Hepatocyte (in vitro differentiated cells): ENCODE measurements at places on chromosomes 12 and 14.

DNA sequence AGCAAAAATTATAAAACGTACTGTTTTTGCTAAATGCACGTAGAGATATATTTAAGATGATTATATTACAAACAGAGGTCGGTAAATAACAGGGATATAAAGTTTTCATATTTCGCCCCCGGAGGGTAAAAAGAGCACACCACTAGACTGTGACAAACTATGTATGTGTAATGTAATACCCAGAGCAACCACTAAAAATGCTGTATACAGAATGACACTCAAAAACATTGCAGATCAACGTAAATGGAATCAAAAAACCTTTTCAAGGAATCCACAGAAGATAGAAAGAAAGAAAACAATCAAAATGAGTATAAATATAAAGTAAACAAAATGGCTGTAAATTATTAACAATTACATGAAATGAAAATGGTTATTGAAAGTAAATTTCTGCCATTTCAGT is 37.6 kb upstream of the PRB4 start:
- H3K27me3 ChIP-seq = no peaks in the 10 kb centered on the region
- H3K4me3 ChIP-seq = no peak overlapping the region
- DNase-seq = no peak
- peaks cover 3% of the 10 kb centered on the region for H3K4me1 ChIP-seq

DNA sequence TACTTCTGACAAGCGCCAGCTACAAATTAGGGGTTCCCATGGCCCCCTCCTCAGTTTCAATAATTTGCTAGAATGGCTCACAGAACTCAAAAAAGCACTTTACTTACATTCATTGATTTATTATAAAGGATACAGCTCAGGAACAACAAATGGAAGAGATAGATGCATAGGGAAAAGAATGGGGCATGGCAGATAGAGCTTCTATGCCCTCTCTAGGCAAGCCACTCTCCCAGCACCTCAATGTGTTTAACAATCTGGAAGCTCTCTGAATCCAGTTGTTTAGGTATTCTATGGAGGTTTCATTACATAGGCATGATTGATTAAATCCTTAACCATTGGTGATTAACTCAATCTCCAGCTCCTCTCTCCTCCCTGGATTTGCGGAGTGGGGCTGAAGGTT is 184.5 kb upstream of the DAAM1 start:
- no peak overlapping the region for H3K4me3 ChIP-seq
- no peak overlapping the region for H3K27ac ChIP-seq
- no peaks in the 10 kb centered on the region for H3K36me3 ChIP-seq
- no peaks in the 10 kb centered on the region for H3K4me1 ChIP-seq

DNA sequence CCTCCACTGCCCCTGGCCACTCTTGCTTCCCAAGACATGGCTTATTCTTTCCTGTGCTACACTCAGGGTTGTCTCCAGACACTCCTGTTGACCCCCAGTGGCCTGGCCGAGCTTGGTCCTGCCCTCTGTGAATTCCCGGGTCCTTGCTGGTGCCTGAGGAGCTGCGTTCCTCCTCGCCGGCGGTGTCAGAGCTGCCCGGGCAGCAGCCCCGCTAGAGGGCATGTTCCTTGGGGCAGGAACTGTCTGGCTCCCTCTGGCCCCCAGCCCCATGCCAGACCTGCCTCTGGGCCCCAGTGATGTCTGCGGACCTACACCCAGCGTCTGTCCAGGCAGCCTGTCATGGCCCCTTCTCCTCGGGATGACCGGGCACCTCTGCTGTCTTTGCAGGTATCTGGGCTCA is 68.4 kb downstream of the AACS start:
- no peak for DNase-seq
- H3K4me1 ChIP-seq = no peaks in the 10 kb centered on the region
- no peaks in the 10 kb centered on the region for H3K36me3 ChIP-seq

DNA sequence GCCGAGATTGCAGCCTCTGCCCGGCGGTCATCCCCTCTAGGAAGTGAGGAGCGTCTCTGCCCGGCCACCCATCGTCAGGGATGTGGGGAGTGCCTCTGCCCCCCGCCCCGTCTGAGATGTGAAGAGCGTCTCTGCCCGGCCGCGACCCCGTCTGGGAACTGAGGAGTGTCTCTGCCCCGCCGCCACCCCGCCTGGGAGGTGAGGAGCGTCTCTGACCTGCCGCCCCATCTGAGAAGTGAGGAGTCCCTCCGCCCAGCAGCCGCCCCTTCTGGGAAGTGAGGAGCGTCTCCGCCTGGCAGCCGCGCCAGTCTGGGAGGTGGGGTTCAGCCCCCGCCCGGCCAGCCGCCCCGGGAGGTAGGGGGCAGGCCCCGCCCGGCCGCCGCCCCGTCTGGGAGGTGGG is 544.0 kb downstream of the CCER1 start:
- H3K27me3 ChIP-seq = no peaks in the 10 kb centered on the region
- no peaks in the 10 kb centered on the region for H3K36me3 ChIP-seq
- H3K4me1 ChIP-seq = no peaks in the 10 kb centered on the region
- DNase-seq = no peak
- H3K27ac ChIP-seq = no peak overlapping the region
- H3K4me3 ChIP-seq = no peak overlapping the region
